Activated naive CD4-positive, alpha-beta T cell treated with anti-CD3 and anti-CD28 coated beads for 36 hours (primary cell): ENCODE measurements at places on chromosomes 5 and 9. TPM values are rescaled to one million over a fixed set of nuclear protein-coding genes. Genes with fewer than 3 reads are reported as not detected.

DNA sequence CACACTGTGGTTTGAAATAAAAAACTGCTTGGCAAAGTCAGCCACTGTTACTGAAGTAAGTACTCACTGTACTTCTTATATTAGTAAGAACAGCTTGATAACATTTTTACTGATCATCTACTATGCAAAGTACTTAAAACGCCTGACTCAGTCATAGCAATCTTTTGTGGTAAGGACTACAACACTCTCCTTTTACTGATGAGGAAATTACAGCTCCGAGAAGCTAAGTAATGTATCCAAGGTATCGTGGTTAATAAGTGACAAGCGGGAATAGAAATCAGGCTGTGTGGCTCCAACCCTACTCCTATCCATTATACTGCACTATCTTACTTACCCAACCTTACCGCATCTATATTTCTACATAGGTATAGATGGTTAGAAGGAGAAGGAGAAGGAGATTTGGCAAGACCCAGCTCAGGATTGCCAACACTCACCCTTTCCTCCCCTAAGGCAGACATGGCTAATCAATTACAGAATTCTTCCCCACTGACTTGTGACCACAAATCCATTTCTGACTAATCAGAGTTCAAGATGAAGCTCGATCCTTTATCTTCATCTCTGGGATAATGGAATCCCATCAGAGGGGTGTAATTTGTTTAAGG is 281.4 kb downstream of the SPOCK1 start:
- DNase-seq, result no peak

DNA sequence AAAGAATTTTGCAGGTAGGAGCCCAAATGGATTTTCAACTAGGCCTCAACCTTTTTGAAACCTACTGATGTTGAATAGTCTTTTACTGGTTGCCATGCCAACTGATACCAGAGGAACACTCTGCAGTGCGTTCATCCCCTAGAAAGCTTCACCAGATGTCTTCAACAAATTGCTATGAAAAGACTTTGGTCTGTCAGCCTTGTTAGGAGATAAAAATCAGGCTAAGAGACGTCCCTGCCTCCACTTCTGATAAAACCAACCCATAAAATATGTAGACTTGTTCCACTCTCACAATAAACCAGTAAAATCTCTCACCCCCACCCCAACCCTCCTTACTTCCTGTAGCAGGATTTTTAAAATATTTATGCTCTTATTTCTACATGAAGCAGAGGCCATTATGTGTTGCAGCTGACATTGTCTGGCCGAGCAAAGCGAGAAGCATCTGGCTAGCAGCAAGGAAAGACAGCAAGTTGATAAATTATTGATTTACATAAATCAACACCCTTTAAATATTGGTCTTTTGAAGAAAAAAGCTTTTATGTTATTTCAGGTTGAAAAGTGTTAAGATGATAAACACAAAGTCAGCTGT is 428.7 kb downstream of the ISL1 start:
- DNase-seq, result no peak

GRCh38 chr9:714675-715074 is 126.8 kb upstream of the DMRT1 start:
- DNase-seq, result no peak

DNA sequence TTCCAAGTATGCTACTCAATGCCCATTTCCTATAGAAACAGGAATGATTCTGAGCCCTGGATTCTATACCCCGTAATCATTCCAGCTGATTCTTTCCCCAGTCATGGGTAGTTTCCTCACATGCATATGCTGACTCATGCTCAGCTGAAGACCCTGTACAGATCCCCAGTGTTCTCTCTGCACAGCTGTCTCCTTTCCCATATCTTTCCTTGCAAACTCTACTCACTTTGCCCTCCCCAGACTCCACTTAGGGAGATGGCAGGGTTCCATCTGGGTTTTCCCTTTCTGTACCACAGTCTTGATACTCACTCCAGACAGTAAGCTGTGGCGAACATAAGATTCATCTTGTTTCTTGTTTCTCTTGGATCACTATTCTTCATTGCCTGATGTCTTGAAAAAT is 357.6 kb downstream of the RAB3C start:
- DNase-seq, result no peak

- peak; percentile 22 for DNase-seq
Measured at GRCh38 chr9:120729791-120730241, 15.5 kb upstream of the MEGF9 start.

DNA sequence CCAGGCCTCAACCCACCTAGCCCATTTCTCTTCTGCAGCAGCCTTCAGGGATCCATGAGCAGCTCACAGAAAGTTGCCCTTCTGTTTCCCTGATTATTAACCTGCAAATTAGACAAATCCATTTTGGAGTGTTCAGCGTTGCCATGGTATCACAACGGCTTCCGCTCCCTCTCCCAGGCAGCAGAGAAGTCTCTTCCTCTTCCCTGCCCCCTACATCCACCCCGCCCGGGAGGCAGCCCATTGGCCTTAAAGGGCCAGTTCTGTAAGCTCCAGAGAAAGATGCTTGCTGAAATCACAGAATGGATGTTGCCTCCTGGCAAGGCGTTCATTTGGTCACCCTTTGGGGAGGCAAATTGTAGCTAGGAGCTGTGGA is 47.7 kb upstream of the BOD1 start:
- DNase-seq, result no peak

GRCh38 chr5:157443041-157443549 is 16.9 kb upstream of the NIPAL4 start:
- DNase-seq, result no peak

Gene ANKDD1B
- total RNA-seq, result not detected
